Inflammatory macrophage (primary cell): ENCODE measurements at places on chromosomes 1 and 21.

- peak; percentile 93 for DNase-seq
Measured at GRCh38 chr1:113042285-113043143, 30.5 kb upstream of the LRIG2 start.

- peak; percentile 56 for DNase-seq
Measured at GRCh38 chr1:27634177-27634984, 604 bp downstream of the FGR start.

- DNase-seq: no peak
Measured at GRCh38 chr1:179814546-179814838, 63.1 kb downstream of the TOR1AIP2 start.

- DNase-seq: no peak
Measured at GRCh38 chr1:1181938-1182410, 8.3 kb downstream of the TTLL10 start.

- DNase-seq: no peak
Measured at GRCh38 chr1:115491298-115492018, 150.3 kb upstream of the VANGL1 start.

- no peak for DNase-seq
Measured at GRCh38 chr1:218536296-218536986, 191.3 kb downstream of the TGFB2 start.

DNA sequence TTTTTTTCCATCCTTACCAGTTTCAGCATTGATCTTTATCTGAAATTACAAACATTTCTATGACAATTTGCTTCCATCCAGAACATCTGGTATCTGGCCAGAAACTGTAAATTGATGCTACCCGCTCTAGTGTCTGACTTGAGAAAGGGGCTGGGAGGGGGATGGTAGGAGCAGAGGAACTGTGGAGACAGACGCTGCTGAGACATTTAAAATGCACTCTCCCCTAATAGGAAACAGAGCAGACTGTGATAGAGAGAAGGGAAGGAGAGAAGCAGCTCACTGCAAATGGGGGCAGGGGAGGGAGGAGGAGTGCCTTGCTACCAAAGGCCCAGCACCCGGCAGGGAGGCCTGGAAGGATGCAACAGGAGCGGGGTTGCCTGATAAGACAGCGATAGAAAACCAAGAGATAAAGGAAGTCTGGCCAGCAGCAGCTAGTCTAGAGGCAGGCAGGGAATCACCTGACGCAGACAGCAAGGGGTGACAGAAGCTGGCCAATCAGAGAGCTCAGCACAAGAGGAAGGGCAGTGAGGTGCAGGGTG is 195.5 kb upstream of the NFIA start:
- no peak for DNase-seq

DNA sequence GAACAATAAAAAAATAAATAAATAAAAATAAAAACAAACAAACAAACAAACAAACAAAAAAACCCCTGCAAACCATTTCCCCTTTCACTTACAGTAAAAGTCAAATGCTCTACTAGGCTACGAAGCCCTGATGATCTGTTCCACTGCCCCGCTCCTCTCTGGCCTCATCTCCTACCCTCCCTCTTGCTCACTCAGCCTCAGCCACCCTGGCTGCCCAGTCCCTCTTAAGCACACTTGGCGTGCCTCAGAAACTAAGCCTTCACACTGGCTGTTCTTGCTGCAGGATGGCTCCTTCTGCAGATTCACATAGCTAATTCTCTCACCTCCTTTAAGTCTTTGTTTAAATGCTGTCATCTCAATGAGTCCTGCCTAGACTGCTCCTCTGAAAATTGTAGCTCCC is 30.8 kb upstream of the UHMK1 start:
- DNase-seq: no peak

- DNase-seq: peak; percentile 7
Measured at GRCh38 chr1:50080904-50081586, 27.7 kb upstream of the ELAVL4 start.

GRCh38 chr1:183188240-183188639 is 2.2 kb downstream of the LAMC2 start:
- DNase-seq: no peak
